Effector memory CD8-positive, alpha-beta T cell (primary cell): ENCODE measurements at places on chromosomes 13 and 19.

DNA sequence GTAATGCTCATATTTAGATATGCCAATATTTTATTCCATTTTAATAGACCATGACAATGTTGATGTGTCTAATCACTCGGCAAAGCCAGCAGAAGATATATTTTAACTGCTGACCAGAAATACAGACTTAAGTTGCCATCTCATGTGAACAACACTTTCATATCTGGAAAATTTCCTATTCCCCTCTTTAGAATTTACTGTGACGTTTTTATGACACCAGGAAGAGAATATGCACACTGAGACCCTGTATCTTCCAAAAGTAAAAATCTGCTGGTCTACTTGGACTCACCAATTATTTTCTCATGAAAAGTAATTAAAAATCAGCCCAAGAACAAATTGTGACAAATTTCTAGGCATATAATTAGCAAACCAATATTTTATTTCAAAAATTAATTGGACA is 2.1 kb downstream of the PROSER1 start:
- H3K4me1 ChIP-seq, result peaks cover 31% of the 10 kb centered on the region
- no peak for DNase-seq
- H3K4me3 ChIP-seq, result peak overlapping the region; percentile 99

- H3K4me3 ChIP-seq, result no peak overlapping the region
- H3K27ac ChIP-seq, result no peak overlapping the region
- no peak for DNase-seq
Measured at GRCh38 chr13:19817106-19817505, 34.4 kb upstream of the PSPC1 start.

- H3K27me3 ChIP-seq, result no peaks in the 10 kb centered on the region
- peaks cover 5% of the 10 kb centered on the region for H3K4me1 ChIP-seq
- no peak overlapping the region for H3K4me3 ChIP-seq
- H3K27ac ChIP-seq, result no peak overlapping the region
Measured at GRCh38 chr13:100515410-100515800, 73.2 kb downstream of the GGACT start.

- no peaks in the 10 kb centered on the region for H3K27me3 ChIP-seq
- peak; percentile 87 for DNase-seq
Measured at GRCh38 chr19:37468961-37469777, at the start of gene ZNF570. Gene ZNF570, plus strand, starts transcription at chr19:37469356. Its CDS starts 999 bp downstream, at chr19:37470355.

DNA sequence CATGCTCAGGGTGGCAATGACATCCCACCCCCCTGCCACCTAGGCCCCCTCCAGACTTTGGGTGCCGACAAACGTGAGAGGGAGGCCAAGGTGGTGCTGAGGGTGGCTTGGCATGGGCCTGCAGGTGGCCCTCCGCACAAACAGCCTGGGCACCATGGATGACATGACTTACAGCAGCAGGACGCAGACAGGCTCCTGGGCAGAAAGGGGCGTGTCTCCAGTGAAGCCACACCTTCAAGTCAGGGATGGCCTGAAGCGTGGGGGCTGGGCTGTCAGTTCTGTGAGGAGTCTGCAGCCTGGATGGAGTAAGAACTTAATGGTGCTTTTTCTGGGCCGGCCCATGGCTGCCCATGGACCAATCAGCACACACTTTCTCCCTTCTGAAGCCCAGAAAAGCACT is 25.3 kb downstream of the POMP start:
- H3K36me3 ChIP-seq, result peaks cover 11% of the 10 kb centered on the region
- DNase-seq, result no peak
- H3K4me3 ChIP-seq, result no peak overlapping the region
- no peaks in the 10 kb centered on the region for H3K27me3 ChIP-seq

DNA sequence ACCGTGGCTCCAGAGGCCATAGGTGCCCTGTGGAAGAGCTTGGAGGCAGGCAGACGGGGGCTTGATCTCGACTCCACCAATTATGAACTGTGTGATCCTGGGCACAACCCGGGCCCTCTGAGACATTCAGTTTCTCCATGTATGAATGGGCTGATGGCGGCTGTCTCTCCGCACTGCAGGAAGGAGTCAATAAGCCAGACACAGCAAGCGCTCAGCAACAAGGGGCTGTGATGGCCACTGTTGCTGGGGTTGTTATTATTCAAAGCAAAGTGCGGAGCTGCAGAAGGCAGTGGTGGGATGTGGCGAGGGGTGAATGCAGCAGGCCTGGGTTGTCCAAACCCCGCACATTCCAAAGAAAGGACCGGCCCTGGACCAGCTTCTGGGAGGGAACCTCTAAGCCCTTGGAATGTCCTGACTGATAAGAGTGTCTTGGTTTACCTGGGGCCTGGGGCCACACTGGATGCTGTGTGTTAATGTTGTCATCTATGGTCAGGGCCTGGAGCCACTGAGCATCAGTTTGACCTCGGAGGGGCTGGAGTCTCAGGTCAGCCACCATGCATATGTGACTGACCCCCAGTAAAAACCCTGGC is 8.3 kb downstream of the TMEM143 start:
- H3K4me3 ChIP-seq, result no peak overlapping the region
- peaks cover 2% of the 10 kb centered on the region for H3K36me3 ChIP-seq
- DNase-seq, result no peak
- H3K27ac ChIP-seq, result no peak overlapping the region
- peaks cover 6% of the 10 kb centered on the region for H3K4me1 ChIP-seq

GRCh38 chr19:39342647-39343305 is 555 bp downstream of the SAMD4B start:
- H3K27me3 ChIP-seq, result no peaks in the 10 kb centered on the region
- peak overlapping the region; percentile 95 for H3K27ac ChIP-seq
- DNase-seq, result no peak
- peaks cover 16% of the 10 kb centered on the region for H3K36me3 ChIP-seq
- peaks cover 46% of the 10 kb centered on the region for H3K4me1 ChIP-seq

DNA sequence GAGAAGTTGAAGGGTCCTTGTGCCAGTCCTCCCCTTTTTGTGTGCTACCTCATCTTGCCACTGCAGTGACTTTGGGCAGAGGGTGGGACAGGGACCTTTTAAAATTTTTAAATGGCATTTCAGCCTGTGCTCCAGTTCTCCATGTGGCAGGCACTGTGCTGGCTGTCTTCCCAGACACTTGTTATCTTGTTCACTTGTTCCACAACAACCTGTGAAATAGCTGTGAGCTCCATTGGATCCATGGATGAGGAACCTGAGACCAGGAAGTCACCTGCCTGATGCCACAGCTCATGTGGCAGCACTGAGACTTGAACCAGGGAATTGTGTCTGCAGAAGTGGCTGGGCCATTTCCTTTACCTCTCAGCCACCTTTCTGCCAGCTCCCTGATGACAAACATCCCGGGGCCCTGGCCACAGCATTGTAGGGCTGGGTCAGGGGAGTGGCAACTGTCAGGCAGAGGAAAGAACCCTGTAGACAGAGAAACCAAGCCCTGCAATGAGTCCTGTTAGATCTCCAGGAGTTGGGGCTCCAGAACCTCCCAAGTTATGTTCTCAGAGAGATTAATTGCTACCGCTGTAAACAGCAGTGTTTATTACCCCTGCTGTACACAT is 6.4 kb downstream of the EGLN2 start:
- H3K27ac ChIP-seq, result peak overlapping the region; percentile 100
- H3K4me1 ChIP-seq, result peaks cover 76% of the 10 kb centered on the region
- H3K27me3 ChIP-seq, result no peaks in the 10 kb centered on the region
- H3K36me3 ChIP-seq, result peaks cover 87% of the 10 kb centered on the region

- peaks cover 47% of the 10 kb centered on the region for H3K4me1 ChIP-seq
- H3K27me3 ChIP-seq, result no peaks in the 10 kb centered on the region
- no peak for DNase-seq
- H3K36me3 ChIP-seq, result peaks cover 12% of the 10 kb centered on the region
Measured at GRCh38 chr13:48979892-48980291, 4.2 kb downstream of the FNDC3A start.

DNA sequence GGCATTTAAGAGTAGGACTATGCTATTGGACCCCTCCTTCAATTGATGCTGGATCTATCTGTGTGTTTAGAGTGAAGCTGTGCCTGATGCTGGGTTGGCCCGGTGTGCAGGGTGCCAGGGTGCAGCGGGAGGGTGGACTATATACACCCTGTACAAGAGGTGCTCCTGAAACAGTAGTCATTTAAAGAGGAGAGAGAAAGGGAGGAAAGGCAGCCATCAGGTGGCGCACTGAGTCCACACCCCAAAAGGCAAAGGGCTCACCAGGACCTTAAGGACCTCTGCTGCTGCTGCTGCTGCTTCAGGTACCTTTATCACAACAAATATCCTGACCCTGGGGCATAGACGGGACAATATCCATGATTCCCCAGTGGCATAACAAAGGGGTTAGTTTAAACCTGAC is 39.4 kb downstream of the ZNF136 start:
- H3K36me3 ChIP-seq, result peaks cover 3% of the 10 kb centered on the region
- H3K4me1 ChIP-seq, result no peaks in the 10 kb centered on the region
- H3K27ac ChIP-seq, result no peak overlapping the region
- no peaks in the 10 kb centered on the region for H3K27me3 ChIP-seq
- DNase-seq, result peak; percentile 15
- H3K4me3 ChIP-seq, result no peak overlapping the region

DNA sequence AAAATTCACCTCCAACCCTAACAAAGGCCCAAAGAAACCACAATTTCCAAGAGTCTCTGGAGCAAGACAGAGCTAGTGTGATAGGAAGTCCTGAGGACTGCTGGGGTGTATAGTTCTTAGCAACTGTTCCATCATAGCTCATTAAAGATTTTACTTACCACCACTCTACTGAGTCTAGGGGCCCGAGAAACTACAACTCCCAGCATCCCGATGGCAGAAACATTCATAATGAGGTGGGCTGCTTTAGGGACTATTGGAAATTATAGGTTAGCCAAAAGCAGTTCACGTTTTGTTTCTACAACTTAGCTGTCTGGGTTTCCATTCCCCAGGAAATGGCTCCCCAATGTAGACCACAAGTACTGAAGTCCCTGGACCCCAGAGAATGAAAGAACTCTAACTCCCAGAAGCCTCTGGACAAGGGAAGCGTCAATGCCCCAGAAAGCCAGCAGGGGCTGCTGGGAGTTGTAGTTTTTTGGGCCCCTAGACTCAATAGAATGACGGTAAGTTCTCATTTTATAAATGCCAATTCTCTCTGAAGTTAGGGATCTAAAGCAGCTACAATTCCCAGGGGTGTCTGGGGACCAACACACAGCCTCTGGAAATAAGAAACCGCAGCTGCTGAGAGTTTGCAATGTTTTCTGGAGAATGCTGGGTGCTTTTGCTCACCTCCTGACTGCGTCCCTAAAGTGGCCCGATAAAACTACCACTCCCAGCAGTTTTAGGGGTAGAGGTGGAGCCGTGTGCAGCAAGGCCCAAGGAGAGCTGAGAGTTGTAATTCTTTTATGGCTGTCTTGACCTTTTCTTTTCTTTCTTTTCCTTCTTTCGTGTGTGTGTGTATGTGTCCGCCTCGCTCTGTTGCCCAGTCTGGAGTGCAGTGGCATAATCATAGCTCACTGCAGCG is 11.1 kb downstream of the FTL start:
- DNase-seq, result no peak
- no peaks in the 10 kb centered on the region for H3K27me3 ChIP-seq
- peaks cover 24% of the 10 kb centered on the region for H3K36me3 ChIP-seq
- no peak overlapping the region for H3K4me3 ChIP-seq

DNA sequence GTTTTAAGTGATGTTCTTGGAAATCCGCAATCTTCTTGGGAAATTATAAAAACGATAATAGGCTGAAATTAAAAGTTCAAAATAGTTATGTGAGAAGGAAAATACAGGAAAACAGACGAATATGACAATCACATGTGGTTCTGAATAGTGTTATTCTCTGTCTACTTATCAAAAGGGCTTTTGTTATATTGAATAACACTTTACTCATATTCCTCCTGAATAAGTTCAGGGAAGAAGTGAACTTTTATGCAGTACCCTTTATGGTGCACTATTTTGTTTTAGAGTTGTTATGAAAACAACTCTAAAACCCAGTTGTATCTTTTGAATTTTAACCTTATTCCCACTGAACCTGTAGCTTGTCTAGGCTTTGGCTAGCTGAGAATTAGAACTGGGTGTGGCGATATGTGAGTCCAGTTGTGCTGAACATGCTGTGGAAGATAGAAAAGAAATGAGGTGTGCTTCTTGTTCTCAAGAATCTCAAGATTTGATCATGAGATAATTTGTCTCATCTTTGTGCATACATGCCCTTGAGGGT is 384.4 kb downstream of the LMO7 start:
- no peaks in the 10 kb centered on the region for H3K4me1 ChIP-seq
- no peak overlapping the region for H3K4me3 ChIP-seq
- no peaks in the 10 kb centered on the region for H3K36me3 ChIP-seq
- H3K27me3 ChIP-seq, result no peaks in the 10 kb centered on the region
- H3K27ac ChIP-seq, result no peak overlapping the region

DNA sequence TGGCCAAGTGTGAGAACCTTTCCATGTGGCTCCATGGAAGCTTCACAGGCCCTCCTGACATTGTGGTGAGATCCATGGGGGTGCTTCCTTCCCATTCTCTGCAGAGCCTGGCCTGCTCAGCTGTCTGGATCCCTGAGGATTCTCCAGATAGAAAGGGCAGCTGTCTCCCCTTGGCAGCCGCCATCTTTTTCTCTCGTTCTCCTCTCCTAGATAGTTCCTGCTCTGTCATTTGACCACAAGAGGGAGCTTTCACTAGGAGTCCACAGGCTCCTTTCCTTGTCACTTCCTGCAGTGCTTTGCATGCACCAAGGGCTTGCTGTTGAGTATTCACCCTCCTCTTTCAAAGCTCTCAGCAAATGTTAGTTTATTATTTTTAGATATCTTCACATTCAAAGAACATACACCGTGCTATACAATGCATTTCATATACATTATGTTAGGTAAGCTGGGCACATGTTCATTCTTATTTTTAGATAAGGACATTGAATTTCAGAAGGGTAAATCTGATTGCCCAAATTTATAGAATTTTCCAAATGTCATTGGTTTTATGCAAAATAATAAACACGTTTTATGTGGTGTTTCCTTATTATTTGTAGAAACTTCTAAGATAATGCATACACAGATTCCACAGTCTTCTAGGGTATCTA is 133.2 kb downstream of the FRY start:
- no peak overlapping the region for H3K27ac ChIP-seq
- peaks cover 9% of the 10 kb centered on the region for H3K36me3 ChIP-seq
- no peak overlapping the region for H3K4me3 ChIP-seq
- H3K4me1 ChIP-seq, result no peaks in the 10 kb centered on the region

DNA sequence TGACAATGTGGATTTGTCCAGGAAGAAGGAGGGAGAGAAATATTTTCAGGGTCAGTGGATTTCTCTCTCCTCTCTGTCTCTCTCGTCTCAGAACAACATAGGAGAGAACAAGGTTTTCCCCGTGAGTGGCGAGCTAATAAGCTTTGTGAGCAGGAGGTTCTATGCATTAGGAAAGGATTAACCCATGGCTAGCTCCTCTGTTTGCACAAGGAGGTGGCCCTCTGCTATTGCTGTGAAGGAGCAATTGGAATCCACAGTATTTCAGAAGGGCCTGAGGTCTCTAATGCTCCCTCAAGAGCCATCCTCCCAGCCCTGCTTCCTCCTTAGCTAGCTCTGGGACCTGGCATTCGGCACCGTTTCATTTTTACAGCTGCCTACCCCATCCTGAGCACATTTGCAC is 288.9 kb upstream of the MAB21L1 start:
- no peak overlapping the region for H3K4me3 ChIP-seq
- no peaks in the 10 kb centered on the region for H3K4me1 ChIP-seq
- DNase-seq, result no peak
- H3K27me3 ChIP-seq, result no peaks in the 10 kb centered on the region
- no peaks in the 10 kb centered on the region for H3K36me3 ChIP-seq

GRCh38 chr19:16554776-16555175 is 12.5 kb upstream of the CHERP start:
- H3K4me3 ChIP-seq, result no peak overlapping the region
- H3K27ac ChIP-seq, result no peak overlapping the region
- H3K27me3 ChIP-seq, result no peaks in the 10 kb centered on the region
